ENCODE measurements at places on chromosomes 3 and 15. TPM values are rescaled to one million over a fixed set of nuclear protein-coding genes. Genes with fewer than 3 reads are reported as not detected.

GJD2 gene
- not detected for polyA plus RNA-seq

NEO1 gene
- 148 TPM for polyA plus RNA-seq

FRG2C gene
- not detected for polyA plus RNA-seq

- no peak for DNase-seq
Observed at GRCh38 chr15:38587214-38587613, 22.6 kb upstream of the RASGRP1 start.

All from right renal cortex interstitium (tissue), 3 donors.